ENCODE measurements at places on chromosomes 16 and 17.

GRCh38 chr16:88536971-88537751 lies 33.0 kb upstream of the ZC3H18 start:
- no peak for DNase-seq

GRCh38 chr17:31007695-31008373 lies 37.0 kb downstream of the RNF135 start:
- DNase-seq: no peak

DNA sequence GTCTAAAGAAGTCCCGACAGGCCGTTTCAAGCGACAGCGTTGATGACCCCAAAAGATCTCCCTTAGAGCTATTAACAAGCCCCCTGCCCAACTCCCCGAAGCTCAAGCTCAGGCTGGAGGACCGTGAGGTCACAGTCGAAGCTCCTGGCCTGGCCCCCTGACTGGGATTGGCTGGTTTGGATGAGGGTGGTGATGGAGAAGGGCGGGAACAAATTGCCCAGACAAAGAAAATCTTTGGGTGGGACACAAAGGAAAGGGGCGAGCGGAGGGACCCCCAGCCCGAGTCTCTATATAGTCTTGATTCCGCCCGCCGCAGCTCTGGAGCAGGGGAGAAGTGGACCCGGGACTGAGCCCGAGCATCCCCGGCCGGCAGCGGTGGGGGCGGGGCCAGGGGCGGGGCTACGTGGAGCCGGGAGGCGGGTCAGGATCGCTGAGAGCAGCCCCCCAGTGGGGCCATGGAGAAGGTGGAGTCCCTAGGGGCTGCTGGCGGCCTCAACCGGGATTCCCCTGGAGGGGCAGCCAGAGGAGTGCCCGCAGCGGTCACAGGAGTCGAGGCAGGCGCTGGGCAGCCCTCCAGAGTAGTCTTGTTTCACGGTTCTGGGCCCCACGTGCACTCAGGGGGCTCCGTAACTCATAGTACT lies 982 bp upstream of the NEURL4 start:
- DNase-seq: no peak

- no peak for DNase-seq
Observed at GRCh38 chr17:42182927-42183734, 2.1 kb downstream of the HCRT start.

DNA sequence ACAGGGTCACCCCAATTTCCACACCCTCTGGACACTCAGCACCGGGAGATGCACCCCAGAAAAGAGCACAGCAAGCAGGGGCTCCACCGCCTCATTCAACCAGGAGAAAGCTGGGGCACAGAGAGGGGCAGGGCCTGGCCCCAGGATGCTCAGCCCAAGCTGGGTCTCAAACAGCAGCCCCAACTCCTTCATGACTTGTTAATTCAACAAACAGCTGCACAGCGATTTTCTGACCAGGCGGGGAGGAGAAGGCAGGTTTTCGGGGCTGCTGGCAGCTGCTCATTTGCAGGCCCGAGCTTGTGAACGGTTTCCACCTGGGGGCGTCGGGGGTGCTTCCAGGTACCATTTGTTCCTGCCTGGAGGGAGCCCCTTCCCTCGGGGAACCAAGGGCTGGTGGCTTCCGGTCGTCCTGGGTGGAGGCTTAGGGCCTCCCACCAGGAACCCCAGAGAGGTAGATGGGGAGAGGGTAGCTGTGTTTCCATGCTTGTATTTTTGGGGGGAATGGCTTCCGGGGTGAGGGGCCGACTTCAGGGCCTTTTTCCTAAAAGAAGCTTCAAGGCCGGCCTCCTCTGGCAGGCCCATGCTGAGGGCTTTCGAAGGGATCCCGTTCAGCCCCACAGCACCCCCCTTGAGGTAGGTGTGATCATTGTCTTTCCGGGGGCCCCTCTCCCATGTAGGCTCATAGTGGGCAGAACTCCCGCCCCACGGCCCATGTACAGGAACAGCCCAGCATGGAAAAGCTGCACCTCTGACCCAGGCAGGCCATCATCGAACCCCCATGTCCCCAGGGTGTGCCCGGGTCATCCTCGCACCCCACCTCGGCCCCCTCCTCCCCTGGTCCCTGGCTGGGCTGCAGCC lies 191.6 kb upstream of the GSE1 start:
- DNase-seq: no peak

DNA sequence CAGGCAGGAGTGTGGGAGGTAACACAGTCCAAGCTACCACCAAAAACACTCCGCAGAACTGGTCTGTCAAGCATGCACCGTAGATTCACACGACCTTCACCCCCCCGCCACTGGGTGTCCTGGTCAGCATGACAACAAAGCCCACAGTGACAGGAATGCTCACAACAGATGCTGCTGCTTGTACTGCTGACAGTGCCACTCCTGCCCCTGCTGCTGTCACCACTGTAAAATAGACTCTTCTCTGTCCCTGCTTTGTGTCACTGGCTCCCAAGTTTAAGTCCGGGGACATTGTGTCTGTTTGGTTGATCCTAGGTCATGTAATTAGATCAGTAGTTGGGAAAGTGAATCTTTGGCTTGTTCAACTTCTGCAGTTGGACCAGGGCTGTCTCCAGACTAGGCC lies 7.0 kb upstream of the ODF4 start:
- DNase-seq: no peak

DNA sequence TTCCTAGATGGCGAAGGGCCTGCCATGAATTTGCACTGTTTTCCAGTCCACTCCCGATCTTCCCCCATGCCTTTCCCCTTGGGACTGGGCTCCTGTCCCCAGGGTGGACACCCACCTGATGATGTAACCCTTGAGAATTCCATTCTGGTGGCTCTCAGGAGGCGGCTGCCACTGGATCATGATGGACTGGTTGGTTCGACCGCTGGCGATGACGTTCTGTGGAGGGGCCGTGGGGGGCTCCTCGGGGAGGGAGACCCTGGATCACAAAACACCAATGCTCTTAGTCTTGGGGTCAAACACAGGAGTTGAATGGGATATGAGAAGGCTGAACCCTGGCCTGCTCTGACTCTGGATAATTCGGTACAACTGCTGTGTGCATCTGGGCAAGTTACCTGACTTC lies 107.2 kb upstream of the CDC42EP4 start:
- DNase-seq: no peak

GRCh38 chr17:50559674-50560184 lies 786 bp upstream of the CACNA1G start:
- DNase-seq: no peak

DNA sequence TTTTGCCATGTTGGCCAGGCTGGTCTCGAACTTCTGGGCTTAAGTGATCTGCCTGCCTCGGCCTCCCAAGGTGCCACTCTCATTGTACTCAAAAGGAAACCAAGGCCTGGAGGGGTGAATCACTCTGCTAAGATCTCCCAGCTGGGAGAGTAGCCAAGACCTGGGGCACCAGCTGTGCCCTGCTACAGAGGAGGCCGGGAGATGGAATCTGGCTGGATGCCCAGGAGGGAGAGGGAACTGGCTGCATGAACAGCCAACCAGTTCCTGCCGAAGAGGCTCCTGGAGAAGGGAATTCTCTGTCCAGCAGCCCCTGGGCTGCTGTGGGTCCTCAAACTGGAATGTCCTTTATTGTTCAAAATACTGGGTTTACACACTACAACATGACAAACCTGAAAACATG lies 238.7 kb upstream of the CIBAR2 start:
- no peak for DNase-seq

- DNase-seq: no peak
Observed at GRCh38 chr17:75587675-75588595, at the start of gene MYO15B. MYO15B (plus strand) TSS chr17:75587800; CDS start chr17:75588058, 258 bp downstream.

GRCh38 chr17:68197091-68197996 lies 50.5 kb upstream of the AMZ2 start:
- DNase-seq: no peak

- DNase-seq: no peak
Observed at GRCh38 chr16:86806181-86806837, 228.0 kb downstream of the FOXL1 start.

GRCh38 chr17:82376042-82376730 lies 4.6 kb downstream of the UTS2R start:
- DNase-seq: no peak

DNA sequence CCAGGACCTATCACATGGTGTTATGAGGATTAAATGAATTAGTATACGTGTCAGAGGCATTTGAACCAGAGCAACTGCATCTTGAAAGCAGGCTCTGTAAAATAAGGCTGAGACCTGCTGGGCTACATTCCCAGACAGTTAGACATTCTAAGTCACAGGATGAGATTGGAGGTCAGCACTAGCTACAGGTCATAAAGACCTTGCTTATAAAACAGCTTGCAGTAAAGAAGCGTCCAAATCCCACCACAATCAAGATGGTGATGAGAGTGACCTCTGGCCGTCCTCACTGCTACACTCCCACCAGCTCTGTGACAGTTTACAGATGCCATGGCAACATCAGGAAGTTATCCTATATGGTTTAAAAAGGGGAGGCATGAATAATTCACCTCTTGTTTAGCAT lies 71.8 kb downstream of the IRF8 start:
- no peak for DNase-seq

DNA sequence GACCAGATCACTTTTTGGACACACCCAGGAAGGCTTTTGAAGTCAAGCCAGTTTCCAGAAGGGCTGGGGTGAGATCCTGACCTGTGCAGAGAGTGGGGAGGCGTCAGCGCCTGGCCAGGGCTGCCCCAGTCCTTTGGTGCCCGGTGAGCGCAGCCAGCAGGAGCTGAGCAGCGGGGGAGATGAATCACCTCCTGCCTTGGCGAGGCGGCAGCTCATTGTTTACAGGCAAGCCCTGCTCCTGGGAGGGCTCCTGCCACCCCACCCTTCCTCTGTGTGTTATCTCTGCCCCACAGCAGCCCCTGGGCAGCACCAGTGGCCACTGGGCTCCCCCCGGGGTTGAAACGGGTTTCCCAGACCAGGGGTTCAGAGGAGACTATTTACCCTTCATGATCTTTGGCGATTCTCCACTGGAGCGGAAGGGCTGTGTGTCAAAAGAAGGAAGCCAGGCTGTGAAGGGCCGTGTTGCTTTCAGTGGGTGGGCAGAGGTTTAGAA lies 14.1 kb upstream of the ITGB4 start:
- no peak for DNase-seq

GRCh38 chr17:12815642-12816141 lies 26.4 kb downstream of the ARHGAP44 start:
- no peak for DNase-seq

DNA sequence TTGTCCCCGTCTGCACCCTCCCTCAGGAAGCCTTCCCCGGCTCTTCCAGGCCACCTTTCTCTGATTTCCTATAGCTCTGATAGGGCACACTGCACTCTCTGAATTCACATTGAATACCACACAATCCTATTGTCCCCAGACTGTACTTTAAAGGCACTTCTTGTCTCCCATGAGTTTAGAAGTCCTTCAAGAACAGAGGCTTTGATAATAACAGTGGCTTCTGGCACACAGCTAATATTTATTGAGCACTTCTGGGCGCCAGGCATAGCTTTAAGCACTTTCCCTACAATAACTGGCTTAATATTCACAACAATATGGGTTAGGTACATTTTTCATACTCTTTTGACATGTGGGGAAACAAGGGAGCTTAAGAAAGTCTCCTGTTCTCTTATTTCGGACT lies 169.7 kb upstream of the IRX6 start:
- no peak for DNase-seq

DNA sequence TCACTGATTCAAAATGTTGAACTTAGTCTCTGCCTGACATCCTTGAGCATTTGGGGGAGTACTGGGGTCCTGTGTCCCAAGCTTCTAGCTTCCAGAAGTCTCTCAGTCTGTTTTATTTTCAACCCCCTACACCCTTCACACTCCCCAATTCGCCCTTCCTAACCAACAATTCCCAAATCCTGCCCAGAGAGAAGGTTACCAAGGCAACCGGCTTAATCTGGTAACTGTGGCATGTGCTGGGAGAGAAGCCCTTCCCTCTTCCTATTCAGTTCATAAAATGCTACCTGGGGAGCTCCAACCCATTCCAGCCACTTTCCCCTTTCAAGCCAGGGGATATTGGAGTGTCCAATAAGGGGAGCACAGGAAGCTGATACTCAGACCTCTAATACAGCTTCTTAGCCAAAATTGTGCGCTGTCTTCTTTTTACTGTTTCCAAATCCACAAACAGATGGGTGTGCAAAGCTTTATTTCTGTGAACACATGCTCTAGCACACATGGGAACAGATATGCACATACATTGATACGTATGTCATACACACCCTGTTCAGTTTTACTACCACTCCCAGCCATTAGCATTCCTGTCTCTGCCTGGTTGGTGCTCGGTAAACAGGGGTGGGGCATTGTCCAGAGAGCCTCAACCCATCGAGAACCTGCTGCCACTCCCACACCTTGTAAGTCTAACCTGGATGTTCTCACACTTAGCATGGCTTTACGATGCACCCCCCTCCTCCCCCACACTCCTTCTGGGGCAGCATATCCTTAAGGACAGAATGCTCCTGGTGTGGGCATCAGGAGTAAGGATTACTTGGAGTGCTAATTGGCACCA lies 1.1 kb upstream of the RAPGEFL1 start:
- DNase-seq: no peak

DNA sequence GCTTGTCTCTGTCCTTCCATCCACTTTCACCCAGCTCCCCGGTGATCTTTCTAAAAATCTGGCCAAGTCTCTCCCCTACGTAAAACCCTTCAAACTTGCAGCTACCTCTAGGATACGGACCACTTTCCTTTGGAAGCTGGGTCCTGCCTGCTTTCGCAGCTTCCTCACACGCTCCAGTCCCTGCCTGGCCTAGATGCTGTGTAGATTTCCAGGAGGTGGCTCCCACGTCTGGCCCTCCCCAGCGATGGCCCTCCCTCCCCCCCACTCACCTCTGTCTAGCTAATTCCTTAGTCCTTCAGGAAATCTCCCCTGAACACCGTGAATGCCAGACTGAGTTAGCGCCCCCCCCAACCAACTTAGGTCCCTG lies 579 bp upstream of the LRRC59 start:
- DNase-seq: no peak

GRCh38 chr17:45705123-45706009 lies 78.8 kb upstream of the CRHR1 start:
- no peak for DNase-seq

DNA sequence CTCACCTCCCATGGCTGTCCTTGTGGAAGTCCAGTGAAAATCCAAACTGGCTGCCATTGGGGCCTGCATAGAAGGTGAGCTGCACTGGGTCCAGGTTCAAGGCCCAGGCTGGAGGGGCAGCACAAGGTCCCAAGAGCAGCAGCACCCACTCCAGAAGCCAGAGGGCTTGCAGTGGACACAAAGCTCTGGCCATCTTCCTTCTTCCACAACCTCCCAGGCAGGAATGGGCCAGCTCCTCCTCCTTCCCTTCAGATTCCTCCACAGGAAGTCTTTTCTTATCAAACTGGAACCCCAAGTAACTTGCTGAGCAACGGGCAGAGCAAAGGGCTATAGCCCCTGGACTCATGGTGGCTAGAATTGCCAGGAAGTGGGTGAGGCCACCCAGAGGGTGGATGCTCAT lies at the start of gene ITGA2B:
TSS of gene ITGA2B (minus strand) at position 369 of the 400 bp plus-strand sequence. CDS start at position 193, 176 bp downstream.
- no peak for DNase-seq

GRCh38 chr17:66474258-66474657 lies 171.8 kb downstream of the PRKCA start:
- no peak for DNase-seq

GRCh38 chr17:77527836-77528505 lies 387.2 kb downstream of the SEC14L1 start:
- DNase-seq: no peak

DNA sequence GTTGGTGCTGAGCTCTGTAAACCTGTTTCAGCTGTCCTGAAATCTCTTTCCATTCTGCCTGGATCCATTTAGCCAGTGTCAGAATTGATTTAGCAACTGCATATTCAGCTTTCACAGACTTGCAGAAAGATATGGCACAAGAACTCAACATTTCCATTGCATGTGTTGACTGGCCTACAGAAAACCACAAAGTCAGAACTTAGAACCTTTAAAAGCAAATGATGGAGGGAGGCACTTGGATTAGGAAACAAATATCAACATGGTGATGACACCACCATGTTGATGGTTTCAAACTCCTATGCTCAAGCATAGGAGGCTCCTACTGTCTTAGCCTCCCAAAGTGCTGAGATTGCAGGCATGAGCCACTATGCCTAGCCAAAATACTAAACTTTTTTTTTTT lies 52.3 kb upstream of the ARL6IP1 start:
- DNase-seq: no peak
